Stimulated activated CD4-positive, alpha-beta T cell treated with anti-CD3 and anti-CD28 coated beads, Interleukin-1b, Interleukin-23, amount 100 ng/mL, for 1 hour (primary cell): ENCODE measurements at places on chromosomes 13 and 19.

GRCh38 chr13:114328034-114328433 is 13.7 kb downstream of the CHAMP1 start:
- no peak for DNase-seq

- no peak for DNase-seq
Observed at GRCh38 chr19:41192574-41193429, at the start of gene CYP2S1. TSS of gene CYP2S1 (plus strand) at chr19:41193219. CDS start at chr19:41193265, 46 bp downstream.

GRCh38 chr13:43132911-43133310 is 109.5 kb downstream of the DNAJC15 start:
- DNase-seq: no peak

- DNase-seq: no peak
Observed at GRCh38 chr13:45928843-45929242, 77.3 kb upstream of the SIAH3 start.

- DNase-seq: no peak
Observed at GRCh38 chr19:5093297-5093928, 124.5 kb downstream of the KDM4B start.

GRCh38 chr19:32061315-32061714 is 284.1 kb upstream of the ZNF507 start:
- DNase-seq: no peak
